ENCODE measurements at places on chromosomes 5 and 9.

DNA sequence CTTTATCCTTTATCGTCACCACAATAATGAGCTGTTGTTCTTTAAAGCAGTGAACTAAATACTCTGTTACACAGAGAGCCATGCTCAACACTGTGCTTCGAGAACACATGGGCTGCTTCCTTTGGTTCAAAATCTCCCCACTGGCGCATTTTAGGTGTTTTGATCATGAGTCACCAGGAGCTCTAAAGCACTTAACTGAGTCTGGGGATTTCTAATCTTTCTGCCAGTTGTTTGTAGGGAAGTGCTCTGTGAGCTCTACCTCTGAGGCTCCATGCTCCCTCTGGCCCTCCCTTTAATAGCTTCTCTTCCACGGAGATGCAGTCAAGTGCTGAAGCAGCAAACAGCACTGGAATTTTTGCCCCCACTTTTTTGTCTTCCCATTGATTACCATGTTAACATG lies 17.0 kb downstream of the ERAP2 start:
- no peak for DNase-seq

DNA sequence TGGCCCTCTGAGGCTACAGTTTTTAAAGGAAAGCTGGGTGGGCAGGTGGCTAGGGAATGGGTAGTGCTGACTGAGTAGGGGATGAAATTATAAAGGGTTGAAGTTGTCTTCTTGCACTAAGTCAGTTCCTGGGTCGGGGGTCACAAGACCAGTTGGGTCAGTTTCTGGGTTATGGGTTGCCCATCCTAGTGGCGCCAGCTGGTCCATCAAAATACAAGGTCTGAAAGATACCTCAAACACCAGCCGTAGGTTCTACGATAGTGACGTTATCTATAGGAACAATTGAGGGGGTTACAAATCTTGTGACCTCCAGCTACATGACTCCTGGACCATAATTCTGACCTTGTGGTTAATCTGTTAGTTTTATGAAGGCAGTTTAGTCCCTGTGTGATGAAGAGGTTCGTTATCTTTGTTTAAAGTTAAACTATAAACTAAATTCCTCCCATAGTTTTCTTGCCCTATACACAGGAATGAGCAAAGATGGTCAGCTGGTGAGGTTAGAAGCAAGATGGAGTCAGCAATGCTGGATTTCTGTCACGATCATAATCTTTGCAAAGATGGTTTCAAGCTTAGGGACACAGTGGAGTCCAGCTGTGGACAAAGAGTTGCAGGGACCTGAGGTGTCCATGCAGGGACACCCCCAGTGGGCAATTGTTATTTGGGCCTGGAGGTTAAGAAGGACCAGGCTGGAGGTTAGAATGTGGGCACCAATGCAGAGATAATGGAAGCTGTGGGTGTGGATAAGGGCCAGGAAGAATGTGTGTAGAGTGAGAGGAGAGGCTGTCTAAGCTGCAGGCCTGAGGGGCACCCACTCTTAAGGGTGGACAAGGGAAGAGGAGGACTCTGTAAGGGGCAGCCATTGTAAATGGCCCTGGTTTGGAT lies 14.0 kb upstream of the CREBRF start:
- DNase-seq, result no peak

- DNase-seq, result no peak
Measured at GRCh38 chr5:164336276-164336675, 830.9 kb downstream of the MAT2B start.

GRCh38 chr5:111933086-111933485 lies 176.1 kb upstream of the NREP start:
- DNase-seq, result no peak

DNA sequence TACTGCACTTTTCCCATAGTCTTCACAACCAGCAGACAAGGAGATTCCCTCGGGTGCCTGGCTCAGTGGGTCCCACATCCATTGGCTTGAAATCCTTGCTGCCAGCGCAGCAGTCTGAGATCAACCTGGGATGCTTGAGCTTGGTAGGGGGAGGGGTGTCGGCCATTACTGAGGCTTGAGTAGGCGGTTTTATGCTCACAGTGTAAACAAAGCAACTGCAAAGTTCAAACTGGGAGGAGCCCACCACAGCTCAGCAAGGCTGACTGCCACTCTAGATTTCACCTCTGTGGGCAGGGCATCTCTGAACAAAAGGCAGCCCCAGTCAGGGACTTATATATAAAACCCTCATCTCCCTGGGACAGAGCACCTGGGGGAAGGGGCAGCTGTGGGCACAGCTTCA lies 512.3 kb upstream of the MPDZ start:
- DNase-seq, result no peak

GRCh38 chr9:132970324-132971062 lies 8.0 kb upstream of the GFI1B start:
- DNase-seq, result no peak

GRCh38 chr5:115831163-115831768 lies 10.1 kb downstream of the ATG12 start:
- DNase-seq, result no peak

- no peak for DNase-seq
Measured at GRCh38 chr9:36341936-36342577, 58.0 kb downstream of the RNF38 start.

GRCh38 chr5:77145666-77146065 lies 58.6 kb upstream of the ZBED3 start:
- DNase-seq, result no peak

- no peak for DNase-seq
Measured at GRCh38 chr5:11050596-11051304, 289.7 kb upstream of the DAP start.

DNA sequence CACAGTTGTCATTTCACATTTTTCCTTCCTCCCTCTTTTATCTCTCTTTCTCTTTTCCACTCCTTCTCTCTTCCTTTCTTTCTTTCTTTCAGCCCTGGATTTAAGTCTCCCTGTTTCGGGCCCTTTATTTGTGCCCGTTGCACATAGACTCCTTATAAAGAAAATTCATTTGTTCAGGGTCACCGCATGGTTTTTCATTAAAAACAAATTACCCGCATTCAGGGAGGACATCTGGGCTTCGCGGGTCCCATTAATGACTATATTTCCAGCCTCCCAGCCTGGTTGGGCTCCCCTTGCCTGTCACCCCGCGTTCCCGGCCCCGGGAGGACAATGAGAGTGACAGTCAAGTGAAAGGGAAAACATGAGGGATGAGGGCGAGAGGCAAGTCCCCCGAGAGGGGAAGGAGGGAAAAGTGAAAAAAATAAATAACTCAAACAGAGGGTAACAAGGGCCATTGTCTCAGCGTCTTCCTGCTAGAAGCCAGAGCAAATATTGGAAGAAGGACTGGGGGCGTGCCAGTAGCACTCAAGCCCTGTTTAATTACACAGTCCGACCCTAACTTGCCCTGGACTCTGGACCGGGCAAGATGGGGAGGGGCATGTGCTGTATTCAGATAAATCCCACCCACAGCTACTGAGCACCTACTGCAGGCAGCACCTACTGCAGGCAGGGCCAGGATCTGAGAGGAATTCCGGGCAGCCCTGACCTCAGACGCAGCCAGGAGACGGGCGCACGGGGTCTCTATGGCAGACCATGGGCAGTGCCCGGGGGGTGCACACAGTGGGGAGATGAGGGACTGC lies 166.2 kb downstream of the PAX5 start:
- DNase-seq, result no peak

- DNase-seq, result no peak
Measured at GRCh38 chr5:83564069-83564749, 92.7 kb downstream of the VCAN start.

- no peak for DNase-seq
Measured at GRCh38 chr5:54673523-54674225, 156.1 kb downstream of the SNX18 start.
